ENCODE measurements at places on chromosomes 7 and 10.

- no peak for DNase-seq
Observed at GRCh38 chr10:14259696-14260566, 70.8 kb downstream of the FRMD4A start.

- no peak for DNase-seq
Observed at GRCh38 chr10:36771725-36772124, 353.7 kb upstream of the ANKRD30A start.

GRCh38 chr10:30455816-30456215 lies 21.8 kb downstream of the MAP3K8 start:
- DNase-seq: no peak

DNA sequence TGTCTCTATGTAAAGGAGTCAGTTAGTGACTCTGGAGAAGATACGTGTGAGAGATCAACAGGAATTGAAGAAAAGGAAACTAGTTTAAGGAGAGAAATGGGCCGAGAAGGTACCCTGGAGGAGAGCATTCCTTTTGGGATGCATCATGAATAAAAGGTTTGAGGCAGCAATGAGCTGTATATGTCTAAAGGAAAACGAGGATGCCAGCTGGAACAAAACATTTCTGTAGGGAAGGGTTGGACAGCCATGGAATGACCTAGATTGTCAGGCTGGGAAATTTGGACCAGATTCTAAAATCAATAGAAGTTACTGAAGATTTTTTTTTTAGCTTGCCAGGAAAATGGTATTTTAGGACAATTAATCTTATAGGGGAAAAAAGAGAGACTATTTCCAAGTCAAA lies 17.2 kb upstream of the MPP7 start:
- DNase-seq: no peak

- DNase-seq: no peak
Observed at GRCh38 chr10:105259201-105259600, 618.1 kb downstream of the SORCS3 start.

DNA sequence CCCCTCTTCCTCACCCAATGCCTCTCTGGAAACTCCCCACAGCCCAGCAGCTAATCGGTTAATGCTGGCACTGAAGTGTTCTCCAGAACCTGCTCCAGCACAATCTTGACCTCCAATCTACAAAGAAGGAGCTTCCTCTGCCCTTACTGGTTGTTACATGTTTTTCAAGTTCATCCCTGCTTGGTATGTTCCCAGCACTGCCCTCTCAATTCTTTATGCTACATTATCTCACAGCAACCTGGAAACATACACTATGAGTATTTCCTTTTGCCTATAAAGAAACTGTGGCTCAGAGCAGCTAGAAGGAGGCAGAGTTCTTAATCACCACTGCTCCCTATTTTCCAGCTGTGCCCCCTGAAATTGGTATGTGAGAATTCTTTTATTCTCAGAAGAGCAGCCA lies 84.1 kb upstream of the KMT2E start:
- DNase-seq: no peak

DNA sequence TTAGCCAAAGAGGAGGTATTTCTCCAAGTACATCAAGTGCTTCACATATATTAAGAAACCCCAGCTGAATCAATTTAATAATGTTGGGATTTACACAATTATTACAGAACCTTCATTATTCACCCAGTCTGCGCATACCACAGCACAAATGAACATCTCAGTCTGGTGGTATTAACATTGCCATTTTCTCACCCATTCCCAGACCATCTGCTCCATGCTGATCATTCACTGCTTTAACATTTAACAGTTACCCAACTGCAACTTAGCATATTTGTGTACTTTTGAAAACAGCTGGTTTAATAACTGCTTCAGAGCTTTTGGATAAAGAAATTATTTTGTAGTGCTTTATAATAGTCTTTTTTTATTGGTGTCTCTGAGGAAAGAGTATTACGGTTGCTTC lies 1072.1 kb downstream of the NXPH1 start:
- peak; percentile 16 for DNase-seq

- no peak for DNase-seq
Observed at GRCh38 chr10:115866691-115867090, 406.3 kb downstream of the GFRA1 start.

- no peak for DNase-seq
Observed at GRCh38 chr7:143463556-143463955, 14.1 kb upstream of the TAS2R41 start.

- DNase-seq: no peak
Observed at GRCh38 chr10:70656489-70656888, 15.8 kb upstream of the ADAMTS14 start.

DNA sequence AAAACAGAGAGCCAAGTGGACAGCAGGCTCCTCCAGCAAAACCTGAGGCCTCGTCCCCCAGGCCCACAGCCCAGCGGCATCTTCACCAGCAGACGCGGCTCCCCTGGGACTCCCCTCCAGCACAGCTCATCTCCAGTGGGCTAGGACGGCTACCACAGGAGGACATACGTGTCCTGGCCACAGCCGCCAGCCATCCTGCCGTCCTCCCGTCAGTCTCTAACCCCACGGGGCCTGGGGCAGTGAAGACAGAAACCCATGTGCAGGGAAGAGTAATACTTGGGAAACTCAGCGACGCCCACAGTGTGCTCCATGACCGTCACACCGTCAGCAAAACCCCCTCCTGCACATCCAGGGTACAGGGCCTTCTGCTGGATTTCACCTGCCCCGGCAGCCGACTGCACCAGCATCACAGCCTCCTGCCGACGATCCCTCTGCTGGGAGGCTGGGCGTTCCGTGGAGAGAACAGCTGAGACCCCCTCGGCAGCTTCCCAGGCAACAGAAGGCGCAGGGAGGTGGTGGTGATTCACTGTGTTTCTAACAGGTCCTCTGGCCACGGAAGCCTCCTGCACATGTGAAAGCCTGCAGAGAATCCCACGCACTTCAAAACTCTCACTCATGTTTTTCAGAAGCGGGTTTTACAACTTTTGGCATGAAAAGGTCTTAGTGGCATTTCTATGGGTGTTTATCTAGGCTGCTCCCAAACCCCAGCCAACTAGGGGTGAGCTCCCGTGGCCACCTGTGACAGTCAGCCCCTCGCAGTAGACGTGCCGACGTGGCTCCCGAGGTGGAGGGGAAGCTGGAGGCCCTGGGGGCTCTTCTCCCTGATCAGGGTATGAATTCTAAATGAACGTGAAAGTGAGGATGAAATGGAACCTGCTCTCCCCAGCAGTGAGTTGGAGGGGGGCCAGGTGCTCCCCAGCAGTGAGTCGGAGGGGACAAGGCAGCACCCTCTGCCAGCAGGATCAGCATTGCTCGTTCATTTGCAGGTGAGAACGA lies 513.5 kb downstream of the PTPRN2 start:
- DNase-seq: no peak

GRCh38 chr7:94907026-94907810 lies at the start of gene PPP1R9A:
PPP1R9A (plus strand) TSS chr7:94907594; CDS start chr7:94910114, 2,520 bp downstream.
- peak; percentile 28 for DNase-seq

GRCh38 chr10:99765672-99766301 lies 16.7 kb upstream of the ABCC2 start:
- no peak for DNase-seq

DNA sequence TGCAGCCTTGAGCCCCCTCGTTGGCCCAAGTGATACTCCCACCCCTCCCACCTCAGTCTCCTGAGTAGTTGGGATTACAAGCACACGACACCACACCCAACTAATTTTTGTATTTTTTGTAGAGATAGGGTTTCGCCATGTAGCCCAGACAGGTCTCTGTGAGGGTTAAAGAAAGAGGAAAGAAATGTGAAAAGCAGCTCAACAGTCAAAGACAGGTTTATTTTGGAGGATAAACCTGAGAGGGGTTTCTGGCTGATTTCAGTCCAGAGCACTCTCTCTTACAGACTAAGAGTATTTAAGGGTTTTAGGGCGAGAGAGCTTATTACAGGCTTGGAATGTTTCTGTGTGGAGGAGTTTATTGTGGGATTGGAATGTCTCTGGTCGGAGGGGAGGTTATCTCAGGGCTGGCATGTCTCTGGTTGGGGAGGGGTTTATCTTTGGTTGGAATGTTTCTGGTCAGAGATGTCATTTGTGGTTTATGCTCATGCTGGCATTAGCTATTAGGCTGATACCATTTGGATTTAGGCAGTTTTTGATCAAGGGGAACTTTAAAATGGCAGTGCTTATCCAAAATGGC lies 26.1 kb upstream of the SNX10 start:
- no peak for DNase-seq

- DNase-seq: no peak
Observed at GRCh38 chr10:113475381-113475807, 77.5 kb upstream of the HABP2 start.

- no peak for DNase-seq
Observed at GRCh38 chr10:115659616-115660015, 566.5 kb downstream of the ATRNL1 start.

DNA sequence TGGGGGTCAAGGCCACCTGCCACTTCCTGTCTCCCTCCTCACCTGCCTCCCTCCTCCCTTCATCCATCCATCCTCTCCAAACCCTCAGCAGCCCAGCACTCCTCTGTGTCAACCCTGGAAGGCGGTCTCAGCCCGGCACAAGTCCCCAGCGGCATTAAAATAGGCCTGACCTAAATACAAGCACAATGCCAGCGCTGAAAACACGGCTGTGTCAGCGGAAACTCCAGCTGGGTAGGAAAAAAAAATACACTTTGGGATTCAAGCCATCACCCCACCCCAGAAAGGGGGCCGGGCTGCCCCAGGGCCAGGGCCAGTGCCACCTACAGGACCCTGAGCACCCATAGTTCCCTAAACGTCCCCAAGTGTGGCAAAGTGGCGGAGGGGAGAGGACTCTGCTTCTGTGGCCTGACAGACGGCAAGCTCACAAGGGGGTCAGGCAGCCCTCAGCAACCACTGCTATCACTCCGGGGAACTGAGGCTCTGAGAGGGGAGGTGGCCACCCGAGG lies 22.7 kb upstream of the GTF2IRD1 start:
- no peak for DNase-seq

DNA sequence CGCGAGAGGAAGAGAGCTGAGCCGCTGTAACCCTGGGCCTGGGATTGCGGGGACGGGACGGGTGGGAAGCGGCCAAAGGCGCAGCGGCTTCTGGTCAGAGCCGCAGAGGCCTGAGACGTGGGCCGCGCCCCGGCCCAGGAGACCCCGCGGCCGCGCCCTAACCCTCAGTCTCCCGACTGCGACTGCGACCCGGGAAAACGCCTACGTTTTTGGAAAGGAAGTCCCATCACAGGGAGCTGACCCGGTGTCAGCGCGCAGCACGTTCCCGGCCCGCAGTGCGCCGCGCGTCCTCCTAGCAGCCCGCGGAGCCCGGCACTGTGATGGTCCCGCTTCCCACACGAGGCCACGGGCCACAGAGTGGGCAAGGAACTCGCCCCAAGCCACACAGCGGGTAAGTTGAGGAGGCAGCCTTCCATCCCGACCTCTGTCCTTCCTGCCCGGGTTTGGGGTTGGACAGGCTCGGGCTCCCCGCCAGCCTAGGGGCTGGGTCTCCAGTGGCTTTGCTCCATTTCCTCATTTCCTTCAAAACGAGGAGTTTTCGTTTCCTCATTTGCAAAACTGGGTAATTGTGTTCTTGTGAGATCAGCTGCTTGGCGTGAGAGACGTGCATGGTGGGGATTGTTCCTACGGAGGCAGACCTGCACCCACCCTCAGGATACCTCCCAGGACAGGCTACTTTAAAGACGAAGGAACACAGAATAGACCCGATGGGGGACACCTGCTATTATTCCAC lies 1.2 kb downstream of the GPNMB start:
- no peak for DNase-seq
